SHP77 (cell line): ENCODE measurements at places on chromosomes 7 and 10.

GRCh38 chr7:90897961-90898469, 301.9 kb downstream of the CDK14 start:
- DNase-seq, result no peak

DNA sequence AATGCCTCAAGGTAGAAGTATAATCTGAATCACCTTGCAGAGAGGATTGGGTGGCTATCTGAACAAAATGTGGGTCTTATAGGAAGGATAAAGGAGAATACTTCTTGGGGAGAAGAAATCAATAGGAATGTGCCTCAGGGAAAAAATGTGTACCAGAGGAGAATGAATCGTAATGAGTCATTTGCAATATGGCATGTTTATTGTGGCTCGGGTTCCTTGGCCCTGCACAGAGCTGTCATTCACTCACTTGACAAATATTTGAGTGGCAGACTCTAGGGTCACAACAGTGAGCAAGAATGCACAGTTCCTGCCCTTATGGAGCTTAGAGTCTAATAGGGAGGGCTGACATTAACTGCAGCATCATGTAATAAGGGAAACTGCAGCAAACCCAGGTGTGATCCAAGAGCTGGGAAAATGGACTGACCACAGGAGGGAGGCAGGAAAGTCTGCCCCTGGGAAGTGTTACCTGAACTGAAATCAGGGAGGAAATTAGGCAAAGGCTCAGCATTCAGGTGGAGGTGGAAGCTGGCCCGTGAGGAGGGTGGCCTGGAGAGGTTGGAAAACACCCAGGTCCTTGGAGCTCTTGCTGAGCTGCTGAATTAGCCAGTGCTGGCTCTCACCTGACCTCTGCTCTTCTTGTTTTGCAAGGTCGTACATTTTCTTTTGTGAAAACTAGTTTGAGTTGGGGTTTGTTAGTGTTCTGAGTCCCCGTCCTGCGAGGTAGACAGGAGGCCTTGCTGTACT, 203.9 kb downstream of the FRMD4A start:
- DNase-seq, result no peak

DNA sequence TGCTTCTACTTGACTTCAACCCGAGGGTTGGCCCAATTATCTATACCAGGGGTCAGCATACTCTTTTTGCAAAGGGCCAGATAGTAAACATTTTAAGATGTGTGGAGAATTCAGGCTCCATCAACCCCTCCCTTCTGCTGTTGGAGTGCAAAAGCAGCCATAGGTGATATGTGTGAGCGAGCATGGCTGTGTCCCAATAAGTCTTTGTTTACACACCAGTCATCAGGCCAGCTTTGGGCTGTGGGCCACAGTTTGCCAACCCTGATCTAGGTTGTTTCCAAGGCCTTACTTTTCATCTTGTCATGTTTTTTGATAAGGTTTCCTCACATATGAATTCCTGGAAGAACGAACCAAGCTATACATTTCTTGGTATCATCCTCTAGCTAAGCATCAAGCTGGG, 136.9 kb upstream of the VIPR2 start:
- DNase-seq, result no peak

DNA sequence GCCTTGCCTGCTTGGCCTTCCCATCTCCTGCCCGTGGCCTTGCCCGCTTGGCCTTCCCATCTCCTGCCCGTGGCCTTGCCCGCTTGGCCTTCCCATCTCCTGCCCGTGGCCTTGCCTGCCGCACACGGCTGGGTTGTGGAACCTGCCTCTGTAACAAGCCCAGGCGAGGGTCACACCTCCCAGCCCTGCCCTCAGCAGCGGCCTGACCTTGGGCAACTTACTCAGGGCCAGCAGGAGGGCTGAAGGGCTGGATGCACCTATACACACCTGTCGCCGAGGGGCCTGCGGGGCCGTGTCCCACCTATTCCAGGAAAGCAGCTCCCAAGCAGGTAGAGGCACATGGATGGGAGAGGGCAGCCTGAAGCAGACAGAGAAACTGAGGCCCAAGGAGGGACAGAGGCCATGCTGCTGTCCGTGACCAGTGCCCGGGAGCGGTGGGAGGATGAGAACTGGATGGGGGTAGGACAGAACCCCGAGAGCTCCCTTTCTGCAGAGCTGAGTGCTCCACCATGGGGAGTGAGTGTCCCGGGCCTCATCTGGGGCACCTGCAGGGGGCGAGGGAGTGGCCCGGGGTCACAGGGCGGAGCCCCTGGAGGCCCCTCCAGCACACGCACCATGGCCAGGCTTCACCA, 277.6 kb downstream of the ELFN1 start:
- DNase-seq, result no peak

GRCh38 chr7:46165276-46165675, 244.2 kb upstream of the IGFBP3 start:
- DNase-seq, result no peak

- DNase-seq, result no peak
Observed at GRCh38 chr7:137968890-137969289, 33.0 kb downstream of the CREB3L2 start.

GRCh38 chr10:267705-268104, 132.4 kb downstream of the ZMYND11 start:
- no peak for DNase-seq

- DNase-seq, result no peak
Observed at GRCh38 chr7:46741181-46741580, 820.1 kb upstream of the IGFBP3 start.

DNA sequence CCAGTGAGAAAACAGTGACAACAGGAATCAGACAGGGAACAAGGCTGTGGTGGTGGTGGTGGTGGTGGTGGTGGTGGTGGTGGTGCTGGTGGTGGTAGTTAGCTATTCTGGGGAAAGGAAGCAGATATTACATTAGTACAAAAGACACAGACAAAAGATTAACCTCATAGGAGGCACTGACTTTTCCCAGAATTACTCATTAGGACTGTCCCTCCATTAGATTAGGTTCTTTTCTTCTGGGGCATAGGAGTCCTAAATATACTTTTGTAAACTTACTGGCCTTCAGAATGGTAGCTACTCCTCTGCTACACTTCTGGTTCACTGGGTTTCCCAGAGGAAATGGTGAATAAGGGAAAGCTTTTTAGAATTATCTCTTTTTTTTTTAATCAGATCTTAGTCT, 156.6 kb upstream of the SEMA3D start:
- no peak for DNase-seq

GRCh38 chr7:21358648-21359047, 69.2 kb upstream of the SP4 start:
- no peak for DNase-seq

- no peak for DNase-seq
Observed at GRCh38 chr7:51138123-51139085, 178.2 kb downstream of the COBL start.

GRCh38 chr7:94088560-94088959, 84.4 kb upstream of the BET1 start:
- DNase-seq, result no peak

GRCh38 chr10:29725133-29725720, 90.5 kb upstream of the SVIL start:
- DNase-seq, result no peak

- DNase-seq, result peak; percentile 48
Observed at GRCh38 chr7:7662527-7662926, 22.0 kb downstream of the UMAD1 start.

DNA sequence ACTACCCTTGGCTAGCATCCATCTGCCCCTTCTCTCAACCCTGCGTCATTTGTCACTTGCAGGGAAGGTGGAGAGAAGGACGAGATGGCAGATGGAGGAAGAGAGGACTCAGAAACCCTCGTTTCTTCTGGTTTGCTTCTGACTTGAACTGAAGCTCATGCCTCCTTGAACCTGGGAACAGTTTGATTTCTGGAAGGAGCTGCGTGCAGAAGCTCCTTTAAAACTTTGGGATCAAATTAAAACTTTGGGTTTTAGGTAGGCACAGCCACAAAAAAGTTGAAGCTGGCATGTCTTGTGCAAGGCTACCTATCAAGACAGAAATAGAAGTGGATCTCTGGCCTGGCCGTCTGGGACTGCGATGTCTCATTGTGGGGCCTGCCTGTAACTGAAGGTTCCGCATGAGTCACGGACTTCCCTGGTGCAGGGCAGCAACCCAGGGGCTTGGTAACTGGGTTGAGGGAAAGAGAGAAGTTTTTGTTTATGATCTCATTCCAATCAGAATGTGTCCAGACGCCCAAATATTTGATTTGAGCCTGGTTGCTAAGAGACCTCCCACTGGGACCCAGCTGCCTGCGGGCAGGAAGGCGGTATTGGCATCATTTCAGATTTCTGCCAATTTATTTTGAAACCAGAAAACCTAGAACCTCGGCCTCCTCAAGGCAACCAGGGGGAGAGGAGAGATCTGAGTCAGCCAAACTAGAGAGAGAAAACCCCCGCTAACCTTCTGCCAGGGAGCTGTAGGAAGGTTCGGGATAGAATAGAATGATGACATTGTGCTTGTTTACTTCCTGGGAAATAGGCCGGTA, 15.8 kb upstream of the CAMK1D start:
- DNase-seq, result peak; percentile 57

GRCh38 chr10:129861776-129862531, 102.1 kb downstream of the EBF3 start:
- no peak for DNase-seq

- peak; percentile 55 for DNase-seq
Observed at GRCh38 chr10:31157123-31158010, 125.7 kb upstream of the ZNF438 start.

- DNase-seq, result no peak
Observed at GRCh38 chr7:106611911-106612310, 49.0 kb downstream of the CCDC71L start.

DNA sequence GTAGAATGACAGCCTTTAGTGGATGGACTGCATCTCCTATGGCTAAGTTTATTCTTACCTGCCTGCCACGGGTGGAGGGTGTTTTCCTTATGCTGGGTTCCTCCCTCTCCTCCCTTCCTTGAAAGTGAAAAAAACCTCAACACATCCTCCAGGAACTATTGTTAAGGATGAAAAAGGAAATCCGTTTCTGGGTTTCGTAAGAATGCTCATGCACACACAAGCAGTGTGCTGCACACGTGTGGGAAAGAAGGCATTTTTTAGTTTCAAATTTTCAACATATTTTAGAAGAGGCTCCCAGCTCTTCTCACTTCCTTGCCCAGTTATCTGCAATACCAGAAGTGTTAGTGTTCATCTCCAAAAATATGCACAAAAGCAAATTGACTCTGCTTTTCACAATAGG, 90.6 kb downstream of the FAM171A1 start:
- no peak for DNase-seq

DNA sequence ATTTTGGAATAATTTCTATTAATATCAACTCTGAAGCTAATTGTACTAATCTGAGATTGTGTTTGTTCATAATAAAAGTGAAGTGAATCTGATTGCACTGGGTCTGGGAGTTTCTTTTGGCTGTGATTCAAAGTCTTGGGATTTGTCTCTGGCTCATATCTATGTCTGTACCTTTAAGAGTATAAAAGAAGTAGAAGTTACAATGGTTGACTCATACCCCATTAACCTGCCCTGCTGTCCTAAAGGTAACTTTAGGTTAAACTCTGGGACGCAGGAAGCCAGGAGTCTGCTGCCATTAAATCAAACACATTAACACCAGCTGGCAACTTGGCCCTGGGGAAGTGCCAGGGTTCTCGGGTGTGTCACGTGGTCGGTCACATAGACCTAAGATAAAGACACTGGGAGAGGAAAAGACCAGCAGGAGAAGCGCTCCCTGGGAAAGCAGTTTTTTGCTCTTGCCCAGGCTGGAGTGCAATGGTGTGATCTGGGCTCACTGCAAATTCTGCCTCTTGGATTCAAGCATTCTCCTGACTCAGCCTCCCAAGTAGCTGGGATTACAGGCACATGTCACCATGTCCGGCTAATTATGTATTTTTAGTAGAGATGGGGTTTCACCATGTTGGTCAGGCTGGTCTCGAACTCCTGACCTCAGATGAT, 17.8 kb downstream of the SCD start:
- DNase-seq, result peak; percentile 67

DNA sequence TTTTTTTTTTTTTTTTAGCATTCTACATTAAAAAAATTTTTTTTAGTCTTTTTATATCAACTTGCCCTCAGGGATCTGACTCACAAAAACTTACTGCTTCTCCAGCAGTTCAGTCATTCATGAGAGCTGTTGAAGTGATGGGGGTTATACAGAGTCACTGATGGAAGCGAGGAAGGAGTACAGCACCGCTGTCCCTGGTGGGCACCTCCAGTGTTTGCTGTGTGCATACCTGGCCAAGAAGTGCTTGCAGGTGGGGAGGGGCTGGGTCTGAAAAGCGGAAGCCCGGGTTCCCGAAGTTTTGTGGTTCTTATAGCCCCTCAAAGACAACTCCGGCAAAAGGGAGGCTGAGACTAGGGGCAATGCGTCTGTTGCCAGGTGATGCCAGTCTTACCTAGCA, 46.2 kb downstream of the MINDY4 start:
- no peak for DNase-seq

- no peak for DNase-seq
Observed at GRCh38 chr7:157399086-157399687, 62.4 kb downstream of the DNAJB6 start.

GRCh38 chr10:124374535-124375352, 44.0 kb downstream of the OAT start:
- no peak for DNase-seq

DNA sequence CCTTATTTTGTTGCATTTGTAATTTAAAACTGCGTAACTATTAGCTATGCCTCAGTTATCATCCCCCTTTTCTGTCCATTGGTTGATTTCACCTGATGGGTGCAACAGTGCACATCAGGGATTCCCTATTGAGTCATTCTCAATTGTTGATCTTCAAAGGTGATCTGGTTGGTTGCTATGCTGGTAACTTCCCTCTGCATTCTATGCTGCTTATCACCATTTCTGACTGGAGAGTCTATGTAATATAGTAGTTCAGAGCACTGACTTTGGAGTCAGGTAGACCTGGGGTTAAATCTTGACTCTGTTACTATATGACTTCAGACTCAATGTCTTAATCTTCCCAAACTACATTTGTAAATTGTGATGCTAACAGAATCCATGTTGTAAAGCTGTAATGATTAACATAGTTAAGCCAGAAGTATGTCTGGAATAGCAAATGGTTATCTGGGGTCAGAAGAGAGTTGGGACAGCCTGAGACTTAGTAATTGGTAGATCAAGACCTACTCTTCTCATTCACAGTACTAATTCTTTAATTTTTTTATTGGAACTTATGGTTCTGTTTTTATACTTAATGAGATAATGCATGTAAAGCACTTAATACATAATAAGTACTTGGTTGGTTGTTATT, 38.1 kb downstream of the EXOC6 start:
- DNase-seq, result no peak

- no peak for DNase-seq
Observed at GRCh38 chr7:79610313-79610712, 156.8 kb upstream of the MAGI2 start.

DNA sequence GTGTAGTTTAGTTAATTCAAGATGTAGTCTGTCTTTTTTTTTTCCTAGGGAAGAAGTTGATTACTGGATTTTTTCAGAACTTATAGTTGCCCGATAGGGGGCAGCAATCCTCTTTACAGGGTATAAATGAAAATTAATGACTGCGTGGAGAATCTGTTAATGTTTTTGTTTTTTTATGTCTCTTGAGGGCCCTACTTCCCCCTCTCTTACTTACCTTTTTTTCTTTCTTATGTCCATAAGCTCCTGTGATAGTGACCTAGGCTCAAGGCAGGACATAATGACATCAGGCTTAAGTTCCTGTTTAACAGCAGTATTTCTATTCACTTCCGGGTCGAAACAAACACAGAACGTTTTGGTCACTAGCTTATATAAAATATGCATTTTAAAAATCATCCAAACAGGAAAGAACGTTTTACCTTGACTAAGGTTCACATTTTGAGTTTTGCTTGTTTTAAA, 18.8 kb downstream of the CDC123 start:
- DNase-seq, result peak; percentile 8
